ENCODE measurements at places on chromosomes 7 and 10.

DNA sequence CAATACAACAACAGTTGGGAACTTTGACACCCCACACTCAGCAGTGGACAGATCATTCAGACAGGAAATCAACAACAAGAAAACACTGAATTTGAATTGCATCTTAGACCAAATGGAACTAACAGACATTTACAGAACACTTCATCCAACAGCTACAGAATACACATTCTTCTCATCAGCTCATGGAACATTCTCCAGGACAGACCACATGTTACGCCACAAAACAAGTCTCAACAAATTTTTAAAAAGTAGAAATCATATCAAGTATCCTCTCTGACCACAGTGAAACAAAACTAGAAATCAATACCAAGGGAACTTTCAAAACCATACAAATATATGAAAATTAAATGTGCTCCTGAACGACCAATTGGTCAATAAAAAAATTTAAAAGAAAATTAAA, 212.3 kb downstream of the DNAJC1 start:
- no peak for DNase-seq

DNA sequence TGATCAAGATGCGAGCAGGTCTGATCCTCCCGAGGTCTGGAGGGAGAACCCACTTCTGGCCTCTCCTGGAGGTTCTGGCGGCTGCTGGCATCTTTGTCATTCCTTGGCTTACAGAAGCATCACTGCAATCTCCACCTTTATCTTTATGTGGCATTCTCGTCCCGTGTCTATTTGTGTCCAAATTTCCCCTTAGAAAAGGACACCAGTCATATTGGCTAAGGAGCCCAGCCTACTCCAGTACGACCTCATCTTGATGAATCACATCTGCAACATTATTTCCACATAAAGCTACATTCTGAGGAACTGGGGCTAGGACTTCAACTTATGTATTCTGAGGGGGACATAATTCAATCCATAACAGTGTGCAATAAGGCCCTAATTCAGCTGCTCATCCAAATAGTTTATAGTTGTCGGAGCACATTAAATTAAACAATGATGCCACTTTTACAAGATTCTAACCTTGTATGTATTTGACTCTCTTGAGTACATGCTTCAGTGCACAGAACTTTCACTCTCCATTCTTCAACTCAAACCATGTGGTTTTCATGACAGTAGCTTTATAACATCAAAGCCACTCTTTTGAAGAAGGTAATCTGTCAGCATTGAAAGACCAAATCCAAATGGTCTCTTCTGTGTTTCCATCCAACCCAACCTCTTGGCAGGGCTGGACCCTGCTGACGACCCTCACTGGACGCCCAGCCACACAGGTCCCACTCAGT, 86.2 kb upstream of the DDC start:
- DNase-seq: no peak

DNA sequence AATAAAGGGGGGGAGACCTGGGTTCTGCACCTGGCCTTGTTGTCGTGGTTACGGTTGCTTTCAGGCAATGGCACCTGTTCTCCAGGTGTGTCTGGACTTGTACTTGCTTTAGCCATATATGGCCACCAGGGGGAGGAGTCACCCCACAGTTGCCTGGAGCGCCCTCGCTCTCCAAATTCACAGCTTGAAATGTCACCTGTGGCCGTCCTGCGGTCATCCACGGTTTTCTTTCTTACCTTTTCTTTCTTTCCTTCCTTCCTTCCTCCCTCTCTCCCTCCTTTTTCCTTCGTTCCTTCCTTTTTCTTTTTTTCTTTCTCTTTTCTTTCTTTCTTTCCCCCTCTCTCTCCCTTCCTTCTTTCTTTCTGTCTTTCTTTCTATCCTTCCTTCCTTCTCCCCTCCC, 157.2 kb upstream of the ZNF92 start:
- no peak for DNase-seq

- DNase-seq: no peak
These were observed 38.5 kb downstream of the MTURN start for GRCh38 chr7:30173058-30173897.

DNA sequence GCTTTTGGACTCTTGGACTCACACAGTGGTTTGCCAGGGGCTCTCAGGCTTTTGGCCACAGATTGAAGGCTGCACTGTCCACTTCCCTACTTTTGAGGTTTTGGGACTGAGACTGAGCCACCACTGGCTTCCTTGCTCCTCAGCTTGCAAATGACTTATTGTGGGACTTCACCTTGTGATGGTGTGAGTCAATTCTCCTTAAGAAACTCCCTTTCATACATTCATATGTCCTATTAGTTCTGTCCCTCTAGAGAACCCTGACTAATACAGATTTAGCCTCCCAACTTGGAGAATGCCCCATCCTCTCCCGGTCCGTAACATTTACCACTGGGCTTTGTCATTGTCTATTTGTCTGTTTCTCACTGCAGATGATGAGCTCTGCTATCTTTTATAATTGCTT, 52.8 kb upstream of the CUL1 start:
- DNase-seq: no peak

GRCh38 chr10:44715136-44715535, 196.0 kb upstream of the TMEM72 start:
- DNase-seq: no peak

DNA sequence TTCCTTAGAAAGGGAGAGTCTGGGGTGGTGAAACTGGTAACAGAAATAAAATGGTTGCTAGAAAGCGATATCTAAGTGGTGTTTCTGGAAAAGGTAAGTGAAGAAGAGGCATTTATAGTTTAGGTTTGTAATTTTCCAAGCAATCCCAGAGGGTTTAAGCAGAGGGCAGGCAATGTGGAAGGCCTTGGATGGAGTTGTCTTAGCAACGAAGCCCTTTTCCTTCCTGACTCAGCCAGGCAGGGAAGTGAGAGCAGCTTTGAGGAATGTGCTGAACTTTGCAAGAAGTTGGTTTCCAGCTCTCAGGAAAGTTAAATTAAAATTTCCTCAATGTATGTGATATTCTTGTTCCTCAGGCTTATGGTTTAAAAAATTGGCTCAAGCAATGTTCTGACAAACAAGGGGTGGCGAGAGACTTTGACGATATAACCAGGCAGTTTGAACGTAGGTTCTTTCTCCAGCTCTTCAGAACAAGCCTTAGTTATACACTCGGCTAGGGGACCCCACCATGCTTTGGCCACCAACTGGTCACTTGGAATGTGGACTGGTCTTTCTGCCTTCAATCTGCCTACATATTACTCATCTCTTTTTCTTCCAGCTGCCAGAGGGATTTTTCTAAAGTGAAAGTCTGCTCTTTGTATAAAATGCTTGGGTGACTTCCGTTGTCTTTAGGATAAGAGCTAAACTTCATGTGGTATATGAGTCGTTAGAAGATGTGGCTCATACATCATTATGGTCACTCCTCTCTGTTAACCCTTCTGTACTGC, 66.9 kb upstream of the SLC25A13 start:
- no peak for DNase-seq

DNA sequence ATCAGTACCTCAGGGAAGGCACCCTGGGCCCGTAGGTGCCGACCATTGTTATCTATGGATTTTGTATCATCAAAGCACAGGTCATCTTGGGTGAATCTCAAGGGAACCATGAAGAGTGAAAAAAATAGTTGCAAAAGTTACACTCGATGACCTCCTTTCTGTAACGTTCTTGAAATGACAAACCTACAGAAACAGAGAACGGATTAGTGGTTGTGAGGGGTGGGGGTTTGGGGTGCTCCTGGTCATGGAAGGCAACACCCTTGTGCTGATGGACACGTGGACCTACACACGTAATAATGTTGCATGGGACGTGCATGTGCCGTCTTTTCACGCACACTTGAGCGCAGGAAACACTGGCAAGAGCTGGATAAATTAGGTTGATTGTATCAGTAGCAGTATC, 655.9 kb downstream of the SDK1 start:
- DNase-seq: no peak

GRCh38 chr7:30802812-30803211, 31.6 kb downstream of the MINDY4 start:
- no peak for DNase-seq

DNA sequence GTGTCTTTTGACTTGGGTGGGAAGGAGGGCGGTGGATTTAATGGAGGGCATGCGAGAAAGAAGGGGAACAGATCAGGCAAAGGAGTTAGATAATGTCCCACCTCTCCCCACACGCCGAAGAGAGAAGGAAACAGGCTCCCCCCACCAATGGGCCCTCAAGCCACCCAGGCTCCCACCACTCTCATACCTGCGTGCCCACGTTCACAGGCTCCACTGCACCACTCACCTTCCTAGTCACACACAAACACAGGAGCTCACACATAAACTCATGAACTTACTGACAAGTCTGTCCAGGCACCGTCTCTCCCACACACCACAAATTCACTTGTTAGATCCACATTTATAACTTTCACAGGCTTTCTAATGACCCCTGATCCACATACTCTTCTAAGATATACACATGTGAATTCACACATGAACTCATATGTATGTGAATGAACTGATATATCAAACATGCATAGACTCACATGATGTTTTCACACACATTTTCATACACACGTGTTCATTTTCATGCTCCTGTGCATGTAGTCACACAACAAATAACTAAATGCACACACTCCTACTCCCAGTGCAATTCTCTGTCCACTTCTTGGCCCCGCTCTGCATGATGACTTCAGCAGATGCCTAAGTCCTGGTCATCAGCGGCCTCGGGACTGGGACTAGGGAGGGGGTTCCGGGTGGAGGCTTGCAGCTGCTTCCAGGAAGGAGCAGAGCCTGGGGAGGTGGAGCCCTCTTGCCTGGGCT, 1.5 kb downstream of the LZTS2 start:
- no peak for DNase-seq

DNA sequence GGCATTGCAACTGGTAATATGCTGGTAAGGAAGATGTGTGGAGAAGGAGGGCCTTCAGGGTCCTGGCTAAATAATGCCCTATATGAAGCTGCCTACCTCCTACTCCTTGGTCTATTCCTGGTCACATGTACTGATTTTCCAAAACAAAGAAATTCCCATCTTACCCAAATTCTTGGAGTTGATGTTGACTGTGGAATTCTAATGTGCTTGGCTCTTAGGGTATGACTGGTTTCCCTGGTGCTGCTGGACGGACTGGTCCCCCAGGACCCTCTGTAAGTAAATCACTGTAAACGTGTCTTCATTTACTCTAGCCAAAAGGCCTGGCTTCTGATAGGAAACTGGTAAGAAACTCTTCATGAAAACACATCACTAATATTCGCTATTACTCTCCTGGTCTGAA, 27.0 kb downstream of the COL1A2 start:
- DNase-seq: no peak

- DNase-seq: no peak
These were observed 64.1 kb downstream of the CFAP58 start for GRCh38 chr10:104417637-104418292.

DNA sequence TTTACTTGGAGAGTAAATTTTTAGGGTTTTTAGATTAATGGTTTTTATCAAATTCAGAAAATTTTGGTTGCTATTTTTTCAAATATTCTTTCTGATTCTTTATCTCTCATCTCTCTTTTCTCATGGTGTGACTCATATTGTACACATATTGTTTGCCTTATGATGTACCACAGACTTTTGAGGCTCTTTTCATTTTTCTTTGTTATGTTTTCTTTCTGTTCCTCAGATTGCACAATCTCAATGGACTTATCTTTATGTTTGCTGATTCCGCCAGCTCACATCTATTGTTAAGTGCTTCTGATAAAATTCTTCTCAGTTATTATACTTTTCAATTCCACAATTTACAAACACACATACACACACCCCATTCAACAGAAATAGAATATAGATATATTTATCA, 168.2 kb upstream of the IGFBP3 start:
- no peak for DNase-seq

GRCh38 chr7:117841611-117842010, 31.6 kb downstream of the CTTNBP2 start:
- DNase-seq: no peak

DNA sequence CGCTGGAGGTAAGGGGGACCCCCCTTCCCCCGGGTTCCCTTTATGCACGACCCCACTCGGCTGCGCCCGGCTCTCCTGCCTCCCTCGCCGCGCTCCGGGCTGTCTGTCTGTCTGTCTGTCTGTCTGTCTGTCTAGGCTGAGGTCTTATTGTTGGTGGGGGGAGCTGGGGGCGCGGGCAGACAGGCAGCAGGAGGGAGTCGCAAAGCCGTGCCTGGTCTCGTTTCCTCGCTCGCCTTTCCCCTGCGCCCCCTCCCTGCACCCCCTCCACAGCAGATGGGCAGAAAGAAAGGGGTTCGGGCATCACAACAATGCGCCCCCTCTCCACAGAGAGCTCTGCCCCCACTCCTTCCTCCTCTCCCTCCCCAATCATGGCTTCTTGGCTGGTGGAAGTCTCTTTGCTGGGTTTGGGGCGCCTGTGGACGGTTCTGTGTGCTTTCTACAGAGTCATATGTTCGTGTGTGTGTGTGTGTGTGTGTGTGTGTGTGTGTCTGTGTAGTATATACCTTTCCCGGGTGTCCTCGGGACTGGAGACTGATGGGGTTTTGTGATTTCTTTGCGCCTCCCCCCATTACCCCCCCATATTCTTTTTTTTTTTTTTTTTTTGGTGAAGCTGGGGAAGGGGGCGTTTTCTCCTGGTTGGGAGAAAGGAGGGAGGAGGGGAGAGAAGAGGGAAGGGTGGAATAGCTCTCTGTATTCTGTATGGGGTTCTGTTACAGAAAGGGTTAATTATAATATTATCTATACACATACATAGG, 1.9 kb downstream of the AUTS2 start:
- DNase-seq: no peak

DNA sequence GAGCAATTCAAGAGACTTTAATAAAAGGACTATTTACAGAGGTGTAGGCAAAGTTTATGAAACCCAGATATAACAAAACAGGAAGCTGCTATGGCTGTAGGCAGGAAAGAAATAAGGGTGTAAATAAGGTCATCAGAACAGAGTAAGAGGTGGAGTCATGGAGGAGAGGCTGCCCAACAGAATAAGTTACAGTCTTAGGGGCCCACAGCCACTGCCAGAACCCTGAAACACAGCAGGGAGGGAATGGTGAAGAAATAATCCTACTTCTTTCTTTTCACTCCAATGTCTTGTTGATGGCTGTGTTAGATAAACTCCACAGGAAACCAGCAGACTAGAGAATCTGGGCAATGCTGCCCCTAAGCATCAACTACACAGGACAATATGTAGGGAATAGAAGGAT, 155.8 kb upstream of the TAC1 start:
- no peak for DNase-seq

DNA sequence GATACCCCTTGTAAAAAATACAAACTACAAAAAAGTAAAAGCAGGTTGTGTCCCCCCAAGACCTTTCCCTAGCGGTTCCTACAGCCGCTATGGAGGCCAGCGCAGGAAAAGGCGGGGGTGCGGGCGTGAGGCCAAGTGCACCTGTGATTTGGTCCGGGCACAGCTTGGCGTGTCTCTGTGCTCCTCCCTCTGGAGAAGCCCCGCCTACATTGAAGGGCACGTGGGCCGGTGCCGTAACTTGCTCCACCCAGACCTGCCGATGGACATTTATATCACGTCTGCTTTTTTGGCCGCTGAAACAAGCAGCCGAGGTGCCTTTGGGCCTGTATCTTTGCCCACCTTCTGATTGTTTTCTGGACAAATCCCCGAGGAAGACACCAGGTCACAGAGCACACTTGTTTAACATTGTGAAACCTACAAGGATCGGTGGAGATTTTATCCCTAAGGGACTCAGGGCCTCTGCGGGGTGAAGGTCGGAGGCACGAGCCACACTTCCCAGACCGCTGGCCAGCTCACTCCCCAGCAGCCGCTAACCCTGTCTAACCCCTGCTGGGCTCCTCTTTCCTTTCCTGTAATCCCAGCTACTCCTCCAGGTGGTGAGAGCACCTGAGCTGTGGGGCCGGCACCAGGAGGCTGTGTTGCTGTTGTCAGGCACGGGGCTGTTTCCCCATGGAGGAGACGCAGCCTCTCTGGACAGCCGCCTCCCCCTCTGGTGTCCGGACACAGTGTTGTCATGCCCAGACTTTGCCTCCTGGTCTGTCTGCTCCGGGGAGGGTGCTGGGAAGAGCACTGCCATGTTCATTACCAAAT, 18.8 kb upstream of the INPP5A start:
- no peak for DNase-seq
